ENCODE measurements at places on chromosomes 1 and 21. TPM values are rescaled to one million over a fixed set of nuclear protein-coding genes. Genes with fewer than 3 reads are reported as not detected.

DNA sequence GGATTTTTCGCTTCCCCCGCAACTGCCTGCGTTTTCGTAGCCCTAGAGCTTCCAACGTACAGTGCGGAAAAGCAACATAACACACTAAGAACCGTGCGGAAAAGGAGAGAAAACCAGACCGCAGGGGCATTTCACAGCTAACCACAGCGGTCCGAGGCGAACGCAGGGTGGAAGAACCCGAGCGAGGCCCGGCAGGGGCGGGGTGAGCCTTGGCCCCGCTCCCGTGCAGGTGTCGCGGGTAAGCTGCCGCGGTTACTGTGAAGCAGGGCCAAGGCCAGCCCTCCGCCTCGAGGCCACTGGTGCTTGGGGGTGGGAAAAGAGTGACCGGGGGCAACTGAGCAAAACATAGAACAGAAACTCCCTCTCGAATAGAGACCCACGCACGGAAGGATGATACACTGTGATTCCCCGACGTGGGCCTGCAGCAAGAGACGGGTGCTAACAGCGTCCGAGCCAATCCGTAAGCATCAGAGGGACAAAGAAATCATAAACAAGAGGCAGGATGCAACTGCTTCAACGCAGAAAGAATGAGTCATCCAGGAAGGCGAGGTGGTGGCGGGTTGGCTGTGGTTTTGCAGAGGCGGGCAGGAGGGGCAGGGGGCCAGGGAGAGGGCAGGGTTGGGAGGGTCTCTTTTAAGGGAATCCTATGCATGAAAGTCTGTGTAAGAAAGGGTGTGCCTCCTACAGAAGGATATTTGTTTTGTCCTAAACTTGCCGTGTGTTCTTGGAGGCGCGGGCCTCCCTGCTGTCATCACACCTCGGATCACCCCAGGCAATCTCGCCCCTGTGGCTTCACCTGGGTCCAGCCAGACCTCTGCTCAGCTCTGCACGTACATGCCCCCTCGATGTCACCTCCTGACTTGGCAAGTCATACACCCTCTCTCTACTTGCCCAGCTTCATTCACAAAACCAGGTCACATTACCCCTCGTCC is 7.3 kb downstream of the GNG4 start:
- H3K27ac ChIP-seq = no peak overlapping the region
- H3K4me3 ChIP-seq = peak overlapping the region; percentile 44
- H3K36me3 ChIP-seq = no peaks in the 10 kb centered on the region
- peaks cover 18% of the 10 kb centered on the region for H3K4me1 ChIP-seq
- no peaks in the 10 kb centered on the region for H3K27me3 ChIP-seq

Gene IGSF21
- total RNA-seq = not detected

DNA sequence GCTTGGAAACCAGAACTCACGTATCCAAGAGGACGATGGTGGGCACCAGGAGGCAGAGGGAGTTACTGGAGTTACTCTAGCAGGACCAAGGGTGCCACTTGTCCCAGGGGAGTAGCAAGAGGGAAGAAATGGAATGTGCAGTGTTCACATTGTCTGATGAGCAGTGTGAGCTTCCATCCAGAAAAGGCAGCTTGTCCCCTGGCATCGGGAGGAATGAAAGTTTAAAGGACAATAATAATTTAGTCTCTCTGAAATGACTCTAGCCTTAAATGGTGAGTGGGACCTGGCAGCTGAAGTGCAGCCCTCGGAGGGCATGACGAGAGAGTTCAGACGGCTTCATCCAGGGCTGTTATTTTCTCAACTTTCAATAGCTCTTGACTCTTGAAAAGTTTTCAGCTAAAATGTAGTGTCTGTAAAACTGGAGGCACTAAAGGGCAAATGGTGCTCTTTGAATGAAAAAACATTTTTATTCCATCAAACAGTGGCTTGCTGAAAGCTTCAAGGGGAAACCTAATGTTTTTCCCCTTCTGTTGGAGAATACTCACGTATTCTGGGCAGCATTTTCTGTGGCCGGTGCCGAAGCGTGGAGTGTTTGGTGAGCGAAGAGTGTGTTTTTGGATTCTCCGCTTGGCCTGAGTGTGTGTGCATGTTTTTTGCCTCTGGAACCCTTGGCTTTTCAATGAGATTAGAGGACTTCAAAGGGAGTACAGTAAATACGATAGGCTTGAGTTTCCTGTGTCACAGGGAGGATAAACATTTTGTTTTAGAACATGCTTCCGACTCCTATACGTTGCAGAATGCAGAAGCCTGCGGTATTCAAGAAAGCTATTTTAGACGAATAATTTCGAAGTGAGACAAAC is 157.3 kb downstream of the GALNT2 start:
- H3K27ac ChIP-seq = peak overlapping the region; percentile 13
- H3K4me1 ChIP-seq = peaks cover 6% of the 10 kb centered on the region
- no peak overlapping the region for H3K4me3 ChIP-seq
- H3K27me3 ChIP-seq = no peaks in the 10 kb centered on the region
- peaks cover 7% of the 10 kb centered on the region for H3K36me3 ChIP-seq

Gene PSMB2
- total RNA-seq = 82.6 TPM

GRCh38 chr1:32818804-32819541 is 1.5 kb downstream of the S100PBP start:
- H3K36me3 ChIP-seq = peaks cover 8% of the 10 kb centered on the region
- no peak for DNase-seq
- H3K4me1 ChIP-seq = peaks cover 16% of the 10 kb centered on the region
- H3K27me3 ChIP-seq = no peaks in the 10 kb centered on the region
- peak overlapping the region; percentile 87 for H3K4me3 ChIP-seq

DNA sequence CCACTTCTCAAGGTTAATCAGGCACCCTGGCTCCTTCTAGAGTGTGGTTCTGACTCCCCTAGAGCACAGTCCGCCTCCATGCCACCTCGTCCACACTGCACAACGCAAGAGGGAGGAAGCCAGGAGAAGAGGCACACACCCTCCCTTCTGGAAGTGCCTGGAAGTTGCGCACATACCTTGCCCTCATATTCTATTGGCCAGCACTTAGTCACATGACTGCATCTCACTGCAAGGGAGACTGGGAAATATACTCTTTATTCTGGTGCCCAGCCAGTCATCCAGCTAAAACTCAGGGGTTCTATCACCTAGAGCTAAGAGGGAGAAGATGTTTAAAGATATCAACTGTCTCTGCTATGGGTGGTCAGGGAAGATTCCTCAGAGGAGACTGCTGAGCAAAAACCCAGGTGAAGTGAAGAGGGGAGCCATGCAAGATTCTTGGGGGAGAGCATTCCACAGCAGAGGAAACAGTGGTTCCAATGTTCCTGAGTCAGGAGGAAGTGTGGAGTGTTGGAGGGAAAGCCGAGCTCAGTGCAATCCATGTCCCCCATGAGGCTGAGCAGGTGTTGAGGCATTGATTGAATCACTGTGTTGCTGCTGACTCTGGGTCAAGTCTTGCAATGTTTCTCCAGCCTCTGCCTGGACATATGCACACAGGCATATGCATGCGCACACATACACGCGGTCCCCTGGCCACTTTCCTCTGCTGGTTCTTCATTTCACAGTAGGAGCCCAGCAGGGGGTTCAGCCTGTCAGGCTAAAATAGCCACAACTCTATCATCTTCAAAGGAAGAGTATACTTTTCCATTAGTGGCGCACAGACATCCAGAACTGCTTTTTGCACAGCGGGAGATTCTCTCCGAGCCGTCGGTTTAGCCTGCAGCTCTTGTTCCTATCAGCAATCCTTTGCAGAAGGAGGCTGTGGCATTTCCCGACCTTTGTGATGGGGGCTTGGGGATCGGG is 22.3 kb upstream of the KLHDC7A start:
- no peaks in the 10 kb centered on the region for H3K4me1 ChIP-seq
- no peaks in the 10 kb centered on the region for H3K36me3 ChIP-seq
- no peak overlapping the region for H3K4me3 ChIP-seq
- H3K27ac ChIP-seq = no peak overlapping the region
- peaks cover 12% of the 10 kb centered on the region for H3K27me3 ChIP-seq

DNA sequence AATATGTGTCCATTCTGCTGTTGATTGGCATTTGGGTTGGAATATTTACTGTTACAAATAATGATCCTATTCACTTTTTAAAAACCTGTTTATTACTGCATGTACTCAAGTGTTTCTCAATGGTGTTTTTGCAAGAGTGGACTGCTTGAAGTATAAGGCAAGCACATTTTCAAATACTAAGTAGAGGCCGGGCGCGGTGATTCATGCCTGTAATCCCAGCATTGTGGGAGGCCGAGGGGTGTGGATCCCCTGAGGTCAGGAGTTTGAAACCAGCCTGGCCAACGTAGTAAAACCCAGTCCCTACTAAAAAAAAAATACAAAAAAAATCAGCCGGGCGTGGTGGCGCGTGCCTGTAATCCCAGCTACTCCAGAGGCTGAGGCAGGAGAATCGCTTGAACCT is 276.9 kb upstream of the ADGRL4 start:
- no peak overlapping the region for H3K4me3 ChIP-seq
- H3K36me3 ChIP-seq = no peaks in the 10 kb centered on the region
- peak; percentile 12 for DNase-seq
- no peaks in the 10 kb centered on the region for H3K27me3 ChIP-seq
- no peak overlapping the region for H3K27ac ChIP-seq

Measured in MCF 10A (cell line).